ENCODE measurements at places on chromosomes 4 and X.

GRCh38 chrX:123481913-123482851 is 250.7 kb downstream of the THOC2 start:
- no peak for DNase-seq

- DNase-seq, result no peak
Measured at GRCh38 chr4:148693913-148694649, 251.9 kb upstream of the NR3C2 start.

DNA sequence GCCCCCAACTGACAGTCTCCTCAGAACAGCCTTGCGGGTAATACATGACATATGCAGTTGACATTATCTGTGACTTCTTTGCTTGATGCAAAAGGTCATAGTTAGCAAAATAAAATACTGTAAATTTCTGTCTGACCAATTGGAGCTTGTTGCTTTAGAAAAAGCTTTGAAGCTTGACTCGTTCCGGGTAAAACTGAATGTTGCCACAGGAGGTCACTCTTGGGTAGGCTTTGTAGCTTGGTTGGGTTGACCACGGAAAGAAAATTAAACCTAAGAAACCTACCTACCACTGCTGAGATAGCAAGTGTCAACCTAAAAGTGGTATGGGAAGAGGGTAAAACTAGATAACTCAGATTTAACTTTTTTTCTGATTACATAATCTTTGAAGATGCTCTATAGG is 23.2 kb downstream of the PRPS2 start:
- DNase-seq, result no peak

GRCh38 chrX:38368774-38369173 is 16.4 kb downstream of the OTC start:
- no peak for DNase-seq

DNA sequence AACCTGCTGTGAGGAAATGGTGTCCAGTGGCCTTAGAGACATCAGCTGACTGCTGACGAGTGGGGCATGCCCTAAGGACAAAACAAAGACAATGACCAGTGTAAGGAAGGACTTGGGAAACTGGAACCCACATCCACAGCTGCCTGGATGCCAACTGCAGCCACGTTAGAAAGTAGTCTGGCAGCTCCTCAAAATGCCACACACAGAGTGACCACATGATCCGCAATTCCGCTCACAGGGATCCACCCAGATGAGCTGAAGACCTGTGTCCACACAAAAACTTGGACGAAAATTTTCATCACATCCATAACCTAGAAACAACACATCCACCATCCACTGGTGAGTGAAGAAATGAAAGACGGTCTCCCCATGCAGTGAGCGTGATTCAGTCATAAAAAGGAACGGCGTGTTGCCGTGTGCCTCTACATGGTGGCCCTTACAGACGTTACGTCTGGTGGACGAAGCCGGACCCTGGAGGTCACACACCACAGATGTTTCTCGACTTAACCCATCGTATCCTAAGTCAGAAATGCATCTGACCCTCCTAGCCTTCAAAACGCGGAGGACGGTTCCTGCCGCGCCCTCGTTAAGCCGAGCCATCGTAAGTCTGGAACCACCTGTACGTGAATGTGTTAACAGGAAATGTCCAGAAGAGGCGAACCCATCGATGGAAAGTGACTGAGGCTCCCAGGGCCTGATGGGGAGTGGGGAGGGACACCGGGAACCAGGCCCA is 40.6 kb upstream of the MXD4 start:
- DNase-seq, result no peak

- peak; percentile 67 for DNase-seq
Measured at GRCh38 chr4:166501941-166502382, 628.9 kb downstream of the TLL1 start.

GRCh38 chrX:107627838-107628661 is at the start of gene PRPS1:
Gene PRPS1 (plus strand): TSS chrX:107628510. CDS start chrX:107628629, 119 bp downstream.
- DNase-seq, result peak; percentile 77

- no peak for DNase-seq
Measured at GRCh38 chrX:7889135-7889534, 38.1 kb downstream of the PNPLA4 start.

- DNase-seq, result no peak
Measured at GRCh38 chrX:19695884-19696283, 180.6 kb upstream of the MAP3K15 start.

DNA sequence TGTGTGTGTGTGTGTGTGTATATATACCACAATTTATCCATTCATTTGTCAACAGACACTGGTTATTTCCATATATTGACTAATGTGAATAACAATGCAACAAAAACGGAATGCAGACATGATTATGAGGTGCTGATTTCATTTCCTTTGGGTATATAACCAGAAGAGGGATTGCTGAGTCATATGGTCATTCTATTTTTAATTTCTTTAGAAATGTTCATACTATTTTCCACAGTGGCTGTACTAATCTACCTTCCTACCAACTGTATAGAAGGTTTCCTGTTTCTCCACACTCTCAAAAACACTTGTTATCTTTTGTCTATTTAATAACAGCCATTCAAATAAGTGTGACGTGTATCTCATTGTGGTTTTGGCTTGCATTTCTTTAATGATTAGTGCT is 269.9 kb downstream of the OPHN1 start:
- DNase-seq, result no peak

DNA sequence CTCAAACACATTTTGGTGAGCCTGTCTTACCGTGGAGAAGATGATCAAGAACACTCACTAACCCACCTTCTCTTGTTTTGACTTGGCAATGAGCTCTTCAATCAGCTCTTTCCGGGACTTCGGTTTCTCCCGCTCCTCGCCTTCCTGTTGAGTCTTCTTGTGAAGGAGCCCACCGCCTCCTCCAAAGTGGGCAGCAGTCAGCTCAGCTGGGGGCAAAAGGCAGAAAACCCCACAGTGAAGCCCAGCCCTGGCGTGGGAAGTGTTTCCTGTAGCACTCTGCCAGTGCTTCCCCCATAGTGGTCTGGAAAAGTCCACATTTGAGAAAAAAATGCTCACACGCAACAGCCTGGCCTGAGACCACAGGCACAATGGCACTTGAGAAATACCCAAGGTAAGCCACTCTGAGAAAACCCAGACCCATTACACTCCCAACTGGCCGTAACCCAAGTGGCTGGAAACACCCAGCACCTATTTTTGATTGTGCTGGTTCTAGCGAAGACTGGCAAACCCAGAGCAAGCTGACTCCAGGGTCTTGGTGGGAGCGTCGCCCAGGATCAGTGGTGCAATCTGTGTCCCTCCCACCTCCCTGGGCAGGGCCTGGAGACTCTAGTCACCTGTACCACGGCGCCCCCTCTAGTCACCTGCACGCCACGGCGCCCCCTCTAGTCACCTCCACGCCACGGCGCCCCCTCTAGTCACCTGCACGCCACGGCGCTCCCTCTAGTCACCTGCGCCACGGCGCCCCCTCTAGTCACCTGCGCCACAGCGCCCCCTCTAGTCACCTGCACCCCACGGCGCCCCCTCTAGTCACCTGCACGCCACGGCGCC is 8.6 kb downstream of the NOP14 start:
- DNase-seq, result no peak

DNA sequence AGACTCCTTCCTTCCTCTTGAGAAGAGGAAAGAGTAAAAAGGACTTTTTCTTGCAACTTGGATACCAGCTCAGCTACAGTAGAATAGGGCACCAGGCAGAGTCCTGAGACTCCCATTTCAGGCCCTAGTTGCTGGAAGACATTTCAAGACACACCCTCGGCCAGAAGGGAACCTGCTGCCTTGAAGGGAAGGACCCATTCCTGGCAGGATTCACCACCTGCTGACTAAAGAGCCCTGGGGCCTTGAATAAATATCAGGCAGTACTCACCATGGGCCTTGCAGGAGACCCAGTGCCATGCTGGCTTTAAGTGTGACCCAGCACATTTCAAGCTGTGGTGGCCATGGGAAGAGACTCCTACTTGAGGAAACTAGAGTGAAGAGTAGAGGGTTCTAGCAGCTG is 317.6 kb downstream of the DKK2 start:
- no peak for DNase-seq

GRCh38 chr4:84578540-84579402 is 4.2 kb upstream of the CDS1 start:
- no peak for DNase-seq

- DNase-seq, result no peak
Measured at GRCh38 chrX:95628796-95629195, 1055.8 kb upstream of the DIAPH2 start.

DNA sequence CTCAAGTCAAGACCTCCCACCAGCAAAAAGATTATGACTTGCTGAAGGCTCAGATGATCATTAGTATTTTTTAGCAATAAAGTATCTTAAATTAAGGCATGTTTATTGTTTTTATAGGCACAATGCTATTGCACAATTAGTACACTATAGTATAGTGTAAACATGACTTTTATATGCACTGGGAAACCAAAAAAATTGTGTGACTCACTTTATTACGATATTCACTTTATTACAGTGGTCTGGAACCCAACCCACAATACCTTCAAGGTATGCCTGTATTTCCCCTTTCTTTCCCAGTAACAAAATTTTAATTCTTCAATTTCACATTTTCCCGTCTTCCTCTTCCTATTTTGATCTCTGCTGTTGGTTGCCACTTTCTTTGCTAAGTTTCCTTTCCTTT is 37.7 kb downstream of the ZCCHC12 start:
- no peak for DNase-seq

GRCh38 chr4:100461807-100462605 is 55.8 kb downstream of the EMCN start:
- no peak for DNase-seq

GRCh38 chr4:88953400-88953799 is 103.6 kb downstream of the FAM13A start:
- no peak for DNase-seq

GRCh38 chr4:121728798-121729226 is 32.0 kb upstream of the ANXA5 start:
- DNase-seq, result no peak

GRCh38 chrX:123432361-123433150 is 248.5 kb downstream of the GRIA3 start:
- no peak for DNase-seq

DNA sequence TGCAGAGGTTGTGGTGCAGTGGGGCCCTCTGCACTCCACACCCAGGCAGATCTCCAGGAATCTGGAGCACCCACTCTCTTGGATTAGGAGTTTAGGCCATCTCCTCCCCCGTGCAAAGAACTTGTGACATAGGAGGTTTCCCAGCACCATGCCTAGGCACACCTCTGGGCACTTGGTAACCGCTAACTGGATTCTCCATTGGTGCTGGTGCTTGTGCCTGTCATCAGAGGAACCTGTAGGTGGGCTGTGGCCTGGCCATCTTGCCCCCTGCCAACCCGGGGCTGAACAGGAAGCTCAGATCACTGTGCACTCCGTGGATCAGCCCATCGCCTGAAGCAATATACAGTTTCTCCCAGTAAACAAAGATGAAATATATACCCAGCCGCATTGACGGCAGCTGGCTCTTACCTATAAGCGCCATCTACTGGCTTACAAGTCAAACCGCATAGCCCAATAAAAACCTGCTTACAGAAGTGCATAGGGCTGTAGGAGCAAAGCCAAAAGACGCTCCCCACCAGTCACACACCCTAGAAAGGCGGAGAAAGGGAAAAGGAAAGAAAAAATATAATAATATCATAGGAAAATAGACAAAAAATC is 19.1 kb upstream of the TEX13B start:
- no peak for DNase-seq

DNA sequence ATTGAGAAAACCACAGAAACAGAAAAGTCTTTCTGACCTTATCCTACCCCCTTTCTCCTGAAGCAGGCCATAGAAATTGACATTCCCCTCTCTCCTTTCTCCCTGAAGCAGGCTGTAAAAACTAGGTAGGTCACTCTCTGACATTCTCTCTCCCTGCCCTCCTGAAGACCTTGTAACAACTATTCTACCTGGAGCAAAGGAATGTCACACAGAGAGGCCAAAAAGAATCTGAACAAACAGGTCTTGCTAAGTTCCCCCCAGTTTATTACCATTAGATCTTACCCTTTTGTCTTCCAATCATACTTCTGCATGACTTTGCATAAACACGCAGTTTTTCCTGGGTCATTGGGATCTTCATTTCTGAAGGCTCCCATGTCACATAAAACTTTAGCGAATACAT is 198.3 kb upstream of the GYPA start:
- no peak for DNase-seq

DNA sequence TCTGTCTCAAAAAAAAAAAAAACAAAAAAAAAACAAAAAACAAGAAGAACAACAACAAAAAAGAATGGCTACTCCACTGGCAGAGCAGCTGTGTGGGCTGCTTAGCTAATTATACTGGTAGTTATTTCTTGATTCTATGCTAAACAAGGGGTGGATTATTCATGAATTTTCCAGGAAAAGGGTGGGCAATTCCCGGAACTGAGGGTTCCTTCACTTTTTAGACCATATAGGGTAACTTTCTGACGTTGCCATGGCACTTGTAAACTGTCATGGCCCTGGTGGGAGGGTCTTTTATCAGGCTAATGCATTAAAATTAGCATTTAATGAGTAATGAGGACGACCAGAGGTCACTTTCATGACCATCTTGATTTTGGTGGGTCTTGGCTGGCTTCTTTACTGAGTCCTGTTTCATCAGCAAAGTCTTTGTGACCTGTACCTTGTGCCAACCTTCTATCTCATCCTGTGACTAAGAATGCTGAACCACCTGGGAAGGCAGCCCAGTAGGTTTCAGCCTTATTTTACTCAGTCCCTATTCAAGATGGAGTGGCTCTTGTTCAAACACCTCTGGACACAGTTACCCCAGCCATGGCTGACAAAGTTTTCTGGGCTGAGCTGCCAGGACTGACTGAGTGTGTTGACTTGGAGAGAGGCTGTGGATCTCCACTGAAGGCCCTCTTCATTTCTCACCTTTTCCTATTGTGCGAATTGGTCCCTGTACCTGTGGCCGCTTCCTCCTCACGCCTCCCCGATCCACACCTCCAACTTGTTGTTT is 1.3 kb upstream of the OCIAD2 start:
- no peak for DNase-seq

- DNase-seq, result no peak
Measured at GRCh38 chrX:109826954-109827708, 94.1 kb upstream of the ACSL4 start.

DNA sequence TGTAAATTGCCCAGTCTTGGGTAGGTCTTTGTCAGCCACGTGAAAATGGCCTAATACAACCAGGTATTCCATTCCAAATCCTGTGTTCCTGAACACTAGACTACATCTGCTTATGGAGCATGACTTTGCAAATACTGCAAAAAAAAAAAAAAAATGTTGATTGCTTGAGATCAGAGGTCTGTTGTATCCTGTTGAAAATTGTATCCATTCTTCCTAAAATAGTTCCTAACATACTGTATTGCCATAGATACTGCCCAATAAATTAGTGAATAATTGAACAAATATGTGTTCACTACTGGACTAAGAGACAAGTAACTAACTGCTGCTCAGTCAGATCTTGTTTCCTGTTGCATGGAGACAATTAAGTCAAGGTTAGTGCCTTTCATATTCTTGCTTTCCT is 164.3 kb upstream of the PABPC4L start:
- no peak for DNase-seq

Measured in H1 (cell line).